ENCODE measurements at places on chromosomes 3 and 15.

DNA sequence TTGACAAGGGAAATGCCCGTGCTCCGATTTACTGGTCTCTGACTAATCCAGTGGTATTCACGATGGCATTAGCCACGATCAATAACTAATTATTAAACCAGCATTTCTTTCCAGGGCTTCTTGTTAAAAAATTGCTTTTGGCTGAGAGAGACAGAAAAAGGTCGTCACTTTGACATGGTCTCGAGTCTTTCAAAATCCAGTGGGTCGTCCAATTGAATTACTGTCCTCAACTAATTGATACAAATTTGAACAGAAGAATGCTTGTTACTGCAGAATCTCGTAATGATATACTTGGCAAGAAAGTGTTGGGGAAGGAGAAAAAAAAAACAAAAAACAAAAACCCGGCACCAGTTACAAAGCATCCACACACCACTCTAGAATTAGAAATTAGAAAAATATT lies 318.4 kb downstream of the NR2F2 start:
- no peak for DNase-seq

- DNase-seq, result no peak
These were observed 19.0 kb downstream of the SPG21 start for GRCh38 chr15:64970698-64971097.

DNA sequence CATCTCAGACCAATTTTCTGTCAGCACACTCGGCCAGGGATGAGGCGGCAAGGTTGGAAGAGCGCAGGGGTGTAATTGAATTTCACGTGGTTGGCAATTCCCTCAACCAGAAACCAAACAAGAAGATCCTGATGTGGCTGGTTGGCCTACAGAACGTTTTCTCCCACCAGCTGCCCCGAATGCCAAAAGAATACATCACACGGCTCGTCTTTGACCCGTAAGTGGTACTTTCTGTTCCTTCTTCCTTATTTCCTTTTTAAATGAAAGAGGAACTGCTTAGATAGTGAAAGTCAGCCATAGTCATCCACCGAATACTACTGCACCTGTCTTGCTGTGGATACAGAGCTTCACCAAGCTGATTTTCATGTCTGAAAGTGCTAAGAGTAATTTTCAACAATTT lies 60.1 kb downstream of the SGO1 start:
- DNase-seq, result no peak

- no peak for DNase-seq
These were observed 79.8 kb downstream of the FOXP1 start for GRCh38 chr3:71503525-71504249.

- DNase-seq, result no peak
These were observed 3.7 kb downstream of the UBR1 start for GRCh38 chr15:43102187-43102586.

DNA sequence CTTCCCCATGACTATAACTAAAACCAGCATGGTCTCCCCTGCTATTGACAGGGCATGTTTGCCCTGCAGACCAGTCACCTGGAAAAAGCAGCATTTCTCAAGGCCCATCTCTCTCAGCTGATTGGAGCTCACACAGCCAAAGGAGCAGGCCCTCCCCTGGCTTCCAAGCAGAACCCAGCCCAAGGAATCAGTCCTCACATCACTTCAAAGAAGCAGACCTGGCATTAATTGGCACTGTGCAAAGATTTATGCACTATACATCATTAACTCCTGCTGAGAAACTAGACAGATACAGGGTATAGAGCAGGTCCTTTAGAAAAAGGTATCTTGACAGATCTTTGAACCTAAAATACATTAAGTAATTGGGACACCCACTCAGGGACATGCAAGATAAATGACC lies 323.8 kb upstream of the PPP2R3A start:
- DNase-seq, result no peak

- DNase-seq, result no peak
These were observed 15.8 kb downstream of the DNAJC13 start for GRCh38 chr3:132433121-132433520.

- DNase-seq, result no peak
These were observed 234.3 kb downstream of the SQOR start for GRCh38 chr15:45869034-45869668.

- no peak for DNase-seq
These were observed 583.9 kb downstream of the NTRK3 start for GRCh38 chr15:87672309-87673288.

- no peak for DNase-seq
These were observed 183.8 kb upstream of the KCNMB2 start for GRCh38 chr3:178352326-178353005.

DNA sequence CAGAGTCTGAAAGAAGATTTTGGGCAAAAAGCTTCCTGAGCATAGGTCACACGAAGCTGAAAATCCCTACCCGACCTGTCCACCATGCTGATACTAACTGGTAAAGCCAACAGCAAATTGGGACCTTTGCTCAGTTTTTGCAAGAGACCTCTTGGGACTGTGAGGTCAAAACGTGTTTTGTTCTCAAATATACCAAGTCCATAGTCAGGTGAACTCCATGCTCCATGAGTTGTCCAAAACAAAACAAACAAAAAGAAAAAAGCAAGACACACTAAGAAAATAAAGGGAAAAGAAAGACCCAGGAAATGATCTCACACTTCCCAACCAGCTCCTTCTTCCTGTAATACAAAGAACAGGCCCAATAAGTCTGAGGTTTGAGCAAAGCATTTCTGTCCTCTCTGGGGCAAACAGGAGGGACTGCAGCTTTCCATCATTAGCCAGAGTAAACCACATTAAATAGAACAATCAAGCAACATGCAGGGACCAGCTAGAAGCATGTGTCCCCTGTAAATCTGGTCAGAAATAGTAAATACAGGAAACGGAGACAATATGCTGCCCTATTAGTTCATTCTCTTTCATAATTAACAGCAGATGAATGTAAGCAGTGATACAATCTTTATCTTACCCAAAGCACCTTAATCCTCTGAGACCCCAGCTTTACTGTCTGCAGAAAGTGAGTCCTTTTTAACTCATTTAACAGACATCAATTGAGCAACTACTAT lies 125.0 kb upstream of the LIPC start:
- DNase-seq, result no peak

DNA sequence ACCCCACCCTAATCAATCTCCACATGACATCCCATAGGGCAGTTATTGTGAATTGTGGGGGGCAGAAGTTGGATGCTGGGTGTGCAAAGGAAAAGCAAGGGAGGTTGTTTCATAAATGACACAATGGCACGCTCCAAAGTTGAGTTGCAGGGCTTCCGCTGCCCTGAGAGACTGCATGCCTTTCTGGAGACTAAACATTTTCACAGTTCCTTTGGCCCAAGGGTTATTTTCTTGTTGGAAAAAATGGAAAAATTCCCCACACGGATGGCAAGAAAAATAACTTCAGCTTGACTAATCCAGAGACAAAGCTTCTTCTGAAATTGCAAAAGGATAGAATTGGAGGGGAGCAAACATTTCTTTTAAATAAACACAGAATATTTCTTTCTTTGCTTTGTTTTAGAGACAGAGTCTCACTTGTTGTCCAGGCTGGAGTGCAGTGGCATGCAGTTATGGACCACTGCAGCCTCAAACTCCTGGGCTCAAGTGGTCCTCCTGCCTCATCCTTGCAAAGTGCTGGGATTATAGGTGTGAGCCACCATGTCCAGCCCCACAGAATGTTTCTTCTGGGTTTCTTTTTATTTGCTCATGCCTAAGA lies 19.1 kb upstream of the TPM1 start:
- DNase-seq, result no peak

GRCh38 chr3:186213946-186214345 lies 105.1 kb upstream of the ETV5 start:
- DNase-seq, result no peak

DNA sequence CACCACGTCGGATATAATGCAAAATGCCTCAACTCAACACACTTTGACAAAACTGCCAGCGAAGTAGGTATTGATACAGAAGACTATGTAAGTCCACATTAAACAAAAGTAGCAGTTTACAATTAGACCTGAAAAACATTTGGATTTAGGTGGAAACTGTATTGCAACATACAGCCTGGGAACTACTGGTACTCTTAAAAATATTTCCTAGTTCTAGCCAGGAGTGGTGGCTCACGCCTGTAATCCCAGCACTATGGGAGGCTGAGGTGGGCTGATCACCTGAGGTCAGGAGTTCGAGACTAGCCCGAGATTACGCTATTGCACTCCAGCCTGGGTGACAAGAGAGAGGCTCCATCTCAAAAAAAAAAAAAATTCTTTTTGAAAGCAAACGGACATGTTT lies 246.2 kb downstream of the ZBTB20 start:
- no peak for DNase-seq

DNA sequence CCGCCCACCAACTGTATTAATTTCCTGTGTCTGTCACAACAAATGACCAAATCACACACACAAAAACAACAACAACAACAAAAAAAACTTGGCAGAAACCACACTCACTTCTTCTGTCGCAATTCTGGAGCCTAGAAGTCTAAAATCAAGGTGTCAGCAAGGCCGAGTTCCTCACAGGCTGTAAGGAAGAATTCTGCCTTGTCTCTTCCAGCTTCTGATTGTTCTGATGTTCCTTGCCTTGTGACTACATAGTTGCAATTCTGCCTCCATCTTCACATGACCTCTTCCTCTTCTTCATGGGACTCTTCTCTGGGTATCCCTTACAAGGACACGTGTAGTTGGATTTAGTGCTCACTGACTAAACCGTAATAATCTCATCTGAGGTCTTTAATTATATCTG lies 61.4 kb downstream of the IL12A start:
- no peak for DNase-seq

GRCh38 chr15:50066666-50067065 lies 52.4 kb downstream of the ATP8B4 start:
- no peak for DNase-seq

DNA sequence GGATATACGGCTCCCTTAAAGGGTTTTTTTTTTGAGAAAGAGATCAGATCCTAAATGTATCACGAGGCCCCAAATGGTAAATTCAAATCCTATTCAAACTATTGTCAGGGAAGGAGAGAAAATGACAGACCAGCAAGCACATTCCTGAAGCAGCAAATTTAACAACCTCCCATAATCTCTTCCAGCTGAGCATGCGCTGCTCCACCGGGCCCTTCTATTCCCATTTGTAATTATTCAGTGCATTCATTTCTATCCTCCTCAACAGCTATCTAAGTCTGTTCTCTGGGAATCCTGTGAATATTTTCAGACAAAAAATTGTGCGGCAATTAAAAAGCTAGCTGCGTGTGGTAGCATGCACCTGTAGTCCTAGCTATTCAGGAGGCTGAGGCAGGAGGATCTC lies 43.2 kb downstream of the MAGI1 start:
- no peak for DNase-seq

- DNase-seq, result no peak
These were observed 1.8 kb downstream of the CLN6 start for GRCh38 chr15:68227643-68228142.

GRCh38 chr15:88769161-88769971 lies 33.9 kb upstream of the ACAN start:
- DNase-seq, result no peak

DNA sequence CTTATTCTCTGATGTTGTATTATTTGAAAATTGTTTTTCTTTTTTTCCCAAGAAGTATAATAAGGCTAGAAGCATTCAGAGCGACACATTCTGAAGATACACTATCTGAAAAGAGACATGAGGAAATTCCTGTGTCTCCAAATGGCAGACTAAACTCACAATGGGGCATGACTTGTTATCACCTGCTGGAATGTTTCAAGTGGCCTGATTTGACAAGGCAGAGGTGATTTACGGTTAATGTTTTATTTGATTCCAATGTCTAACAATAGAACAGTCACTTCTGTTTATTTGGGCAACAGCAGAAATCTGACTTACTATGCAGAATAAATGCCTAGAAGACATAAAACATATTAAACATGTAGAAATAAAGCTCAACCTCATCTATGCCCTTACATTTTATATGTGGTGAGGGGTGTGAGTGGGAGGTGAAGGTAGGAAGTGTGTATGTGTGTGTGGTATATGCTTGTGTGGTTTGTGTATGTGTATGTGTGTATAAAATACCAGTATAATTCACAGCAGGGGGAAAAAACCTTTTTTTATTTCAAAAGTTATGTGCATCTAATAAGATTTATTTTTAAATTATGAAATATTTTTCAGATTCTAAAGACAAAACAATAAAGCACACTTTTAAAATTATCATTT lies 1051.7 kb downstream of the ROBO2 start:
- DNase-seq, result no peak

DNA sequence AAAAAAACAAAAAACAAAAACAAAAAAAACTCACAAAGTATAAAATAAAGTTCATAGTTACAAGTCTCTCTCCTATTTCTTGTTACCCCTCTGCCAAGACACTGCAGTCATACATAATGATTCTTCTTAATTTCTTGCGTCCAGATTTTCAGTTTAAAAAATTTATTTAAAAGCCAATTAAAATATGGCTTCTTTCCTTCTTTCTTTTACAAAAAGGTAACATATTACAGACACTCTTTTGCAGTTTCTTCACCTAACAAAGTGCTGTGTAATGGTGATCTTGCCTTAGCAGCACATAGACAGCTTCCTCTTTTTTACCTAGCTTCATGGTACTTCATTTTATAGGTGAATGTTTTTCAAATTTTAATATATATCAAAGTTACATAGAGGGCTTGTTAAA lies 136.1 kb upstream of the SGO1 start:
- DNase-seq, result no peak

DNA sequence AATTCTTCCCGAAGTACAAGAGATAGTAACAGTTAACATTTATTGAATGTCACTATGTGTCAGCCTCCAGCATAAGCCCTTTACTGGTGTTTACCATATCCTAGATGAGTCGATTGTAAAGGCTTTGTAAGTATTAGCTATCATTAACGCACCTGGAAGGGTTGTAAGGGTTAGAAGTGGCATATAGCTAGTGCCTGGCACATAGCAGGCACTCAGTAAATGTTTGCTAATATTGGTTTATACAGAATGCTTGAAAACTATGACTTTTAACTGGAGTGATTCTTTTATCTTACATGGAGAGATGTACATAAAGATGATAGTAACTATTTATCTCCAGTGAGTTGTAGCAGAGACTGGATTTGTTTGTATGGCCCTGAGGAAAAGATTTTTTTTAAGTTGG lies 46.3 kb upstream of the ATP11B start:
- DNase-seq, result no peak

GRCh38 chr3:46660543-46661523 lies 32.6 kb downstream of the ALS2CL start:
- no peak for DNase-seq
